ENCODE measurements at places on chromosomes 2 and 18. TPM values are rescaled to one million over a fixed set of nuclear protein-coding genes. Genes with fewer than 3 reads are reported as not detected.
A peak's percentile ranks its signal among the peaks of the same experiment; 100 is the strongest.

GRCh38 chr2:46375566-46376125, 78.4 kb downstream of the EPAS1 start:
- H3K27ac ChIP-seq = no peak overlapping the region
- DNase-seq = peak; percentile 58
- no peaks in the 10 kb centered on the region for H3K27me3 ChIP-seq
- no peak overlapping the region for H3K4me3 ChIP-seq
- H3K36me3 ChIP-seq = peaks cover 64% of the 10 kb centered on the region
- no peaks in the 10 kb centered on the region for H3K4me1 ChIP-seq

DNA sequence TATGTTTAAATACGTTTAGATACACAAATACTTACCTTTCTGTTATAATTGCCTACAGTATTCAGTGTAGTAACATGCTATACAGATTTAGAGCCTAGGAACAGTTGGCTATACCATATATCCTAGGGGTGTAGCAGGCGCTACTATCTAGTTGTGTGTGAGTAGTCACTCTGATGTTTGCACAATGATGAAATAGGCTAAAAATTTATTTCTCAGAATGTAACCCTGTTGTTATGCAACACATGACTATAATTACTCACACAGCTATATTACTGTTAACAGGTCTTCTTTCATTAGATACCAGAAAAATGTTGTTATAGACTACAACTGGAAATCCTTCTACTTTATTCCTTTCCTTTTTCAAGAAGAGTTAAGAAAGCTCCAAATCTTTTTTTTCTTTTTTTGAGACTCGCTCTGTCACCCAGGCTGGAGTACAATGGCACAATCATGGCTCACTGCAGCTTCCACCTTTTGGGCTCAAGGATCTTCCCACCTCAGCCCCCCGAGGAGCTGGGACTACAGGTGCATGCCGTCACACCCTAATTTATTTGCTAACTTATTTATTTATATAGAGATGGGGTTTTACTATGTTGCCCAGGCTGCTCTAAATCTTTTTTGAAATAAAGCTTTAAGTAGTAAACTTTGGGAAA, 48.5 kb downstream of the C2orf74 start:
- H3K27ac ChIP-seq = no peak overlapping the region
- DNase-seq = no peak
- no peaks in the 10 kb centered on the region for H3K27me3 ChIP-seq
- no peaks in the 10 kb centered on the region for H3K4me1 ChIP-seq

GRCh38 chr18:45861926-45862325, 36.5 kb downstream of the SIGLEC15 start:
- H3K36me3 ChIP-seq = peaks cover 60% of the 10 kb centered on the region
- H3K27ac ChIP-seq = no peak overlapping the region
- no peaks in the 10 kb centered on the region for H3K27me3 ChIP-seq
- no peak overlapping the region for H3K4me3 ChIP-seq
- H3K4me1 ChIP-seq = no peaks in the 10 kb centered on the region
- DNase-seq = no peak

GRCh38 chr2:215791481-215791937, 221.8 kb downstream of the MREG start:
- H3K36me3 ChIP-seq = no peaks in the 10 kb centered on the region
- H3K27ac ChIP-seq = no peak overlapping the region
- H3K4me1 ChIP-seq = peaks cover 11% of the 10 kb centered on the region
- no peaks in the 10 kb centered on the region for H3K27me3 ChIP-seq
- no peak for DNase-seq

DNA sequence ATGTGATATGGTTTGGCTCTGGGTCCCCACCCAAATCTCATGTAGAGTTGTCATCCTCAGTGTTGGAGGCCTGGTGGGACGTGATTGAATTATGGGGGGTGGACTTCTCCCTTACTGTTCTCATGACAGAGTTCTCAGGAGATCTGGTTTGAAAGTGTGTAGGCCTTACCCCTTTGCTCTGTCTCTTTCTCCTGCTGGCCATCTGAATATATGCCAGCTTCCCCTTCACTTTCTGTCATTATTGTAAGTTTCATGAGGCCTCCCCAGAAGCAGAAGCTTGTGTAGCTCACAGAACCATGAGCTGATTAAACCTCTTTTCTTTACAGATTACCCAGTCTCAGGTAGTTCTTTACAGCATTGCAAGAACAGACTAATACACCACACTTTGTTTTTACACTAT, 222.3 kb downstream of the DOK6 start:
- no peak overlapping the region for H3K4me3 ChIP-seq
- no peaks in the 10 kb centered on the region for H3K4me1 ChIP-seq
- no peak overlapping the region for H3K27ac ChIP-seq

DNA sequence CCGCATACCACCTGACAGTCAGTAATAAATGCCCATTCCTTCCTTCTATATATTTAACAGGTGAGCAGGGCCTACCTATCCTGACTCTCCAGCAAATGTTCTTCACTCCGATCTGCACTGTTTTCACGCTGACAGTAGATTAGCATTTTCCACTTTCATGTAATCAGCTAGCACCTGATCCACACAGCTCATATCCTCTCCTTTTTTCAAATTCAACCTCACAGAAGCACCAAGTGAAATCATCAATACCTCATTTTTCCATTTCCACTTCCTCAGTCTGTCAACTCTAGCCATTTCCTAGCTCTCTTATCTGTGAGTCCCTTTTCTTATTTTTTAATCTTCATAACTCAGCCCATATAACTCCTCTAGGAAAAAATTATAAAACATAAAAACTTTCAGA, 402.8 kb downstream of the ZEB2 start:
- H3K4me1 ChIP-seq = no peaks in the 10 kb centered on the region
- no peak for DNase-seq
- no peaks in the 10 kb centered on the region for H3K36me3 ChIP-seq
- no peak overlapping the region for H3K27ac ChIP-seq

- no peak overlapping the region for H3K4me3 ChIP-seq
- no peaks in the 10 kb centered on the region for H3K27me3 ChIP-seq
- no peaks in the 10 kb centered on the region for H3K4me1 ChIP-seq
- no peaks in the 10 kb centered on the region for H3K36me3 ChIP-seq
- H3K27ac ChIP-seq = no peak overlapping the region
- DNase-seq = no peak
These were observed 123.2 kb upstream of the DNAJC10 start for GRCh38 chr2:182592691-182593393.

DNA sequence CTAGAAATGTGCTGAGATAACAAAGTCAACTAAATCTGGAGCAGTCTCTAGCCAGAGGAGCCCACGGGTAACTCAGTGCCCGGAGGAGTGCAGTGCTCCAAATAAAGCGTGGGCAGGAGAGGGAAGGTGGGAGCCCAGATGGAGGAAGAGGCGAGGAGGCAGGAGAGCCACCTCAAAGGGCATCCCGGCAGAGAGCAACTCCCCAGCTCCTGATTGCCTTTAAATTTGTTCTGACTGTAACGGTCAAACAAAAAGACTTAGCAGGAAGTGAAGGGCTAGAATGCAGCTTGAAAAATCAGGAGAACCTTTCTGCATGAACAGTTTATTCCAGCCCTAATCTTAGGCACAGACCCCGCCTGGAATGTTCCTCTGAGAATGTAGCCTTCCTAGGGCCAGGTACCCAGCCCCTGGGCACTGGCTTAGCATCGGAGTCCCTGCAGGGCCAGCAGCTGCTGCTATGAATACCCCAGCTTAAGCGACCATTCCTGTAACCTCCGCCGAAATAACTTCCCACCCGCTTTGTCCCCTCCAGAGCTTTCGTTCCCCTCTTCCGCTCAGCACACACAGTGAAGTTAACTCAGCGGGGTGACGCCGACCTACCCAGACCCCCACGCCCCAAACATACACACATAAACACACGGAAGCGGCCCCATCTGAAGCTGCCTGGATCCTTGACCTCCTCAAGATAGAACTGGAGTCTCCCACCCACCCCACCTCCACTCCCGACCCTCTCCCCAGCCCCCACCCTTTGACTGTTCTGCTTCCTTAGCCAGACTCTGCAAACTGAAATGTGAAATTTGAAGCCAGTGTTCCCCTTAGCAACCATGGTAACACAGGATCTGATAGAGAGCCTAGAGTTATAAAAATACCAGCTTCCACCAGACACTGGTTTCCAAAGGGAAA, 123.2 kb downstream of the SMAD7 start:
- DNase-seq = peak; percentile 65
- H3K4me1 ChIP-seq = peaks cover 10% of the 10 kb centered on the region
- H3K27ac ChIP-seq = peak overlapping the region; percentile 85

- peak overlapping the region; percentile 87 for H3K27ac ChIP-seq
- peaks cover 10% of the 10 kb centered on the region for H3K4me1 ChIP-seq
- H3K27me3 ChIP-seq = no peaks in the 10 kb centered on the region
- H3K4me3 ChIP-seq = no peak overlapping the region
- DNase-seq = peak; percentile 61
- H3K36me3 ChIP-seq = peaks cover 29% of the 10 kb centered on the region
These were observed 14.3 kb downstream of the IGFBP5 start for GRCh38 chr2:216680951-216681629.

DNA sequence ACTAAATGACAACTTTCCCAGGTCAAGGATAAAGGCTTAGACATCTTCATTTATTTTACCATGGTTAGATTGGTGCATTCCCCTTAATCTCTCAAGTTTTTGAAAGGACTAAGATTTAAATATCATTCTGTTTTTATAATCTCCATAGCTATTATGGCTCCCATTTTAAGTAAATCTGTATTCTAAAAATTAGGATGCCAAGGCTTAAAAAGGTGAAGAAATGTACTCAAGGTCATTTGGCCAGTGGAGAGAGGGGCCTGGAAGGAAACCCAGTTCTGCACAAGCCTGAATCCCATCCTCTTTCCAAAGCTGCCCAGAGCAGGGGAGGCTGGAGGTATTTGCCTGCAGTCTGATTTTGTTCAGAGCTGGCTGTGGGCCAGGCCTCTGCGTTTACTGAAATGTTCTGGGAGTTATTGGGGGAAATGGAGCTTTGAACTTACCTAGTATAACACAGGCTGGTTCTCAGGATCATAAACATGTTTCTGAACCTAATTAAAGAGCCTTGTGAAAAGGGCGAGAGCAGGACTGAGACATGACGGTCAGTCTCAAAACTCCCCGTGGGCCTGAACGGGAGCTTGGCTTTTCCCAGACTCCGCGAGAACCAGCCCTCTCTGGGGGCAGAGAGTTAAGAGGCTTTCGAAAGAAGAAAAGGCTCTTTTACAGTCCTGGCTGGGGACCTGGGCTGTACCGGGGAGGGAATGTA, 85.6 kb downstream of the DDX1 start:
- no peak overlapping the region for H3K4me3 ChIP-seq
- no peaks in the 10 kb centered on the region for H3K27me3 ChIP-seq
- H3K27ac ChIP-seq = no peak overlapping the region
- no peak for DNase-seq
- no peaks in the 10 kb centered on the region for H3K36me3 ChIP-seq
- no peaks in the 10 kb centered on the region for H3K4me1 ChIP-seq

DNA sequence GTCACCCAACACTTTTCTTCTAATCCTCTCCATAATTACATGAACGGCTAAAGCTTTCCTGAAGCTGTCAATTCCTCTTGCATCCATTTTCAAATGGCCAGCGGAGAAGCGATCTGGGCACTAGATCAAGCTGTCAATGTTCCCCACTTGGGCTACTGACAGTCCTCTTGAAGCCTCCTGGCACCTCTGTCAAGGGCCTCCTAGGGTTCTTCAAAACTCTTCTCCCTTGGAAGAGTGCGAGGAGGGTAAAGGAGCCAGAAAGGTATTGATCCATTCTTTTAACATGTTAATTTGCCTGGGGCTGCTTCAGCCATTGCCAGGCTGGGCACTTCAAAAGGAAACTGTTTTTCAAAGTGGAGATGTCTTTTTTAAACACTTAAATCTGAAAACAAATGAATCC, 19.8 kb downstream of the EPHA4 start:
- no peaks in the 10 kb centered on the region for H3K27me3 ChIP-seq
- H3K4me1 ChIP-seq = peaks cover 13% of the 10 kb centered on the region
- H3K36me3 ChIP-seq = no peaks in the 10 kb centered on the region
- no peak overlapping the region for H3K27ac ChIP-seq
- DNase-seq = no peak

DNA sequence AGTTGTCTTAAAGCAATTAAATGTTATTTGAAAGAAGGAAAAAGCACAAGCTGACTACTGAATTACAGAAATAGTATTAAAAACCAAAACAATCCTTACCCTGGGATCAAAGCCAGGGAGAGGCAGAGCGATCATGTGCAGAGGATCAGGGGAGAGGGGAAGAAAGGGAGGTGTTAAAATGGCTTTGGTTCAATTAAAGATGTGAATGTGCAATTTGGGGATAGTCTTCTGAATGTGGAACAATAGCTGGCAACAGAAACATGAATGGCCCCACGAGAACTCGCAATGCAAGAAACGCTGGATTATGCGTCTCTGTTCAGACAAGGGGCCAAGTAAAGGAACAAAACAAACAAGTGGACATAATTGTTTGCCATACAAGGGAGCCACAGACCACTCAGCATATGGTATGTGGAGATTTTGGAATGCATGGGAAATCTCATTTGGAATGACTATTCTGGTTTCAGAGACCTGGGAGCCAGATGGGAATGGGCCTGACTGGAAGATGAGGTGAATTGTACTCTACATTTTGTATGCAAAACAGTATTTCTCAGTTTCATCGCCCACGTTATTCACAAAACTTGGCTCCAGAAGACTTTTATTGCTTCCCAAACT, 155.4 kb downstream of the SLC4A3 start:
- no peak for DNase-seq
- no peaks in the 10 kb centered on the region for H3K4me1 ChIP-seq

- no peaks in the 10 kb centered on the region for H3K27me3 ChIP-seq
- H3K4me3 ChIP-seq = no peak overlapping the region
- H3K27ac ChIP-seq = no peak overlapping the region
- H3K36me3 ChIP-seq = no peaks in the 10 kb centered on the region
These were observed 38.0 kb upstream of the SMCHD1 start for GRCh38 chr18:2617401-2617998.

DNA sequence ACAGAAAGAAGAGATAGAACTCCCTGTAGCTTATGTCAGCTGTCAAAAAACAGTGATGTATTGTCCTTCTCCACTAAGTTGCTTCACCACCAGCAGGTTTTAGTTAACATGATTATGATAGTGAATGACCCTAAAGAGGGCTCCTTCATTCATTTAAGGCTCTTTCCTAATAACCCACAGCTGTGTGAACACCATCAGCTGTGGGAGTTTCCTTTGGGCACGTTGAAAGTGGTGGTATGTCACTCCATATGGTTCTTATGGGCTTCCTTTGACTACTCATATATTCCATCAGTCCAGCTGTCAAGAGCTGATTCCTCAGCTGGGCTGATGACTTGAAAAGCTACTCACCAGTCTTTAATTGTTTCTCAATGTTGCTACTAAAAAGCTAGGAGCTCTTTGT, 210.3 kb downstream of the UBE2E3 start:
- H3K4me3 ChIP-seq = no peak overlapping the region
- no peaks in the 10 kb centered on the region for H3K4me1 ChIP-seq
- no peak for DNase-seq
- no peak overlapping the region for H3K27ac ChIP-seq

The OR6B2 gene
- total RNA-seq = not detected

The COA5 gene
- 86.3 TPM for total RNA-seq

The EN1 gene
- total RNA-seq = not detected

The NAT8 gene
- total RNA-seq = not detected

The ZBTB7C gene
- total RNA-seq = 8.1 TPM

The TTR gene
- total RNA-seq = 5.2 TPM

The OXER1 gene
- 0.32 TPM for total RNA-seq

The CCDC178 gene
- not detected for total RNA-seq

All from ascending aorta (tissue), 2 donors.